ENCODE measurements at places on chromosomes 16 and 17.
A peak's percentile ranks its signal among the peaks of the same experiment; 100 is the strongest.

DNA sequence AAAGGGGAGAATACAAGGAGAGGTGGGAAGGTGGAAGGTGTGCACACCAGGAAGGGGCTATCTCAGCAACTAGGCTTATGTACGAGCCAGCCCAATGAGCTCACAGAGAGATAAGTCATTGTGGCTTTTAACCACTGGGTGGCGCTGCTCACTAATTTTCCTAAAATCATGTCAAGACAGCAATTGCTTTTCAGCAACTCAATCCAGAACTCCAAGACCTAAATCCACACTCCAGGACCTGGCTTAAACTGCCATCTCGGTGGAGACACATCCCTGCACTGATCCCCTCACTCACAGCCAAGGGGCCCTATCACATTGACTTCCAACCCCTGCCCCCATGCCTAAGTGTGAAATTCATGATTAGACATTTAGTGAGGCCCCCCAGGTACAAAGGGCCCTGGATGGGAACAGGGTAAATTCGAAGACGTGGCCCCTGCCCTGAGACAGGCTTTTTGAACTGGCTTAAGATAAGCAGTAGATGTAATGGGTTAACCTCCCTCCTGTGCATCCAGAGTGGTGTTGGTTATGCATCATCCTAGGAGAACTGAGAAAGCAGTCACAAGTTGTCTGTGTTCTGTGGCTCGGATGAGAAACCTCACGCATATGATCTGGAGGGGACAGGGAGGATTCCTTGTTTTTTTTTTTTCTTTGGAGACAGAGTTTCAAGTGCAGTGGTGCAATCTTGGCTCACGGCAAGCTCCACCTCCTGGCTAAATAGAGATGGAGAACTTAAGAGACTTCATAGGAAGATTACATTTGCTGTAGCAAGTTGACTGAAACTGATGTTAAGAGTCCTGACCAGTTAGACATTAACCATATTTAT lies 11.5 kb downstream of the CCL16 start:
- peak; percentile 76 for DNase-seq

- no peak for DNase-seq
Observed at GRCh38 chr16:83842756-83843507, 35.2 kb downstream of the HSBP1 start.

DNA sequence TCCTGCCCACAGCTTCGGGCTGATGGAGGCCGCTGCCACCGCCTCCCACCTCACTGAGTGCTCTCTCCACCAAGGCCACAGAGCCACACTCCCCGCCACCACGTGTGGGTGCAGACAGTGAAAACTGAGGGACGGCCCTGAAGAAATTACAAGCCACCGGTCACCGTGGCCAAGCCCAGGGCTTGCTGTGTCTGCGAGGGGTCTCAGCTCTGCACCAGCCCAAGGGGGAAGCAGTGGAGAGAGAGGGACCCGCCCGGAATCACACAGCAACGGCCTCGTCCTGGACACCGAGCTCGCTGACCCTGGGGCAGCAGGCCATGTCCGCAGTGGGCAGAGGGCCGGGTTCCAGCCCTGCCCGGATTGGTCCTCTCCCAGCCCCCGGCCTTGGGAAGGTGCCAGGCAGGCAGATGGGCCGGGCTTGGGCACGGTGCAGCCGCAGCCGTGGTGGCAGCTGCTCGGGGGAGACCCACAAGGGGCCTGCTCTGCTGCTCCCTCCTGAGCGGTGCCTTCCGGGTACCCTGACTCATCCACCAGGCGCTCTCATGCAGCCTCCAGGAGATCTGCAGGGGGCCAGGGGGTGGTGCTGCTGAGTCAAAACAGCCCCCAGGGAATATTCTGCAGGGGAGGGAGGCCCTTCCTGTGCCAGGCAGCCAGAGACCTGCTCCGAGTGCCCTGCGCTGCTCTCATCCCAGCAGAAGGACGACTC lies 52.0 kb downstream of the CBFA2T3 start:
- peak; percentile 72 for DNase-seq

GRCh38 chr17:312476-313148 lies 40.0 kb downstream of the RPH3AL start:
- DNase-seq: no peak

DNA sequence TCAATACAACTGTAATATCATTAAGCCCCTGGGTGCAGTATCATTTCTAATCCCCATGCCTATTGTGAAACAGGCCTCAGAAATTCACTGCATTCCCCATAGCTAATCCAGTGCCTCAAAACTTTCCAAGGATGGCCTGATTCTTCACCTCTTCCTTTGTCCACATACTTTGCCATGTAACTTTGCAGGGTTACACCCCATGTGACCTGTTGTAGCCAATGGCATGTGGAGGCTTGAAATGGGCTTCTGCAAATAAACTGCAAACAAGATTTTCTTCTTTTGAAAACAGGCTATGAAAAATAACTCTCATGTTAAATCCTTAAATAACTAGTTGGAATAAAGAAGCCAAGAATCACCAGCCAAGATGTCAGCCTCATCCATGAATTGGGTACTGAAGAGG lies 35.9 kb downstream of the ABCA10 start:
- no peak for DNase-seq
